ENCODE measurements at places on chromosomes 2 and 18.
A peak's percentile ranks its signal among the peaks of the same experiment; 100 is the strongest.

- no peak overlapping the region for H3K27ac ChIP-seq
- peaks cover 4% of the 10 kb centered on the region for H3K4me1 ChIP-seq
- DNase-seq = no peak
- H3K4me3 ChIP-seq = no peak overlapping the region
- peaks cover 40% of the 10 kb centered on the region for H3K36me3 ChIP-seq
These were observed 73.4 kb downstream of the SLC66A3 start for GRCh38 chr2:11228692-11229091.

DNA sequence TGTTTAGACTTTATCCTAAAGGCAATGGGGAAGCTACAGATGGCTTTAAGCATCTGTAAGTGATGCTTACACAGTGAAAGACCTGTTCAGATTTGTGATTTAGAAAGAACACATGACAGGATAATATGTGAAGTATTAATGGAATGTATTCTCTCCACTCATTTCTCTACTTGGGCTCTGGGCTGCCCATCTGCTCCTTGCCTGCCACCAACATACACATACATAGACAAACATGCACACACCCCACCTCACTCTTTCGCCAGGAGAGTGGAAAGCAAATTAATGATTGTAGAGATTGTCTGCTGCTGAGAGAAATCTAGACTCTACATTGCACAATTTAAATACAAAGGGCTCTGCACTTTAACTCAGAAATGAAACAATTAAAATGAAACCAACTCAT lies 61.0 kb upstream of the NFE2L2 start:
- no peaks in the 10 kb centered on the region for H3K36me3 ChIP-seq
- no peak for DNase-seq
- no peak overlapping the region for H3K4me3 ChIP-seq
- no peak overlapping the region for H3K27ac ChIP-seq
- no peaks in the 10 kb centered on the region for H3K4me1 ChIP-seq
- H3K27me3 ChIP-seq = no peaks in the 10 kb centered on the region

GRCh38 chr2:60840880-60841279 lies 40.5 kb upstream of the REL start:
- no peak overlapping the region for H3K4me3 ChIP-seq
- DNase-seq = peak; percentile 81
- H3K27me3 ChIP-seq = no peaks in the 10 kb centered on the region
- H3K4me1 ChIP-seq = peaks cover 39% of the 10 kb centered on the region

DNA sequence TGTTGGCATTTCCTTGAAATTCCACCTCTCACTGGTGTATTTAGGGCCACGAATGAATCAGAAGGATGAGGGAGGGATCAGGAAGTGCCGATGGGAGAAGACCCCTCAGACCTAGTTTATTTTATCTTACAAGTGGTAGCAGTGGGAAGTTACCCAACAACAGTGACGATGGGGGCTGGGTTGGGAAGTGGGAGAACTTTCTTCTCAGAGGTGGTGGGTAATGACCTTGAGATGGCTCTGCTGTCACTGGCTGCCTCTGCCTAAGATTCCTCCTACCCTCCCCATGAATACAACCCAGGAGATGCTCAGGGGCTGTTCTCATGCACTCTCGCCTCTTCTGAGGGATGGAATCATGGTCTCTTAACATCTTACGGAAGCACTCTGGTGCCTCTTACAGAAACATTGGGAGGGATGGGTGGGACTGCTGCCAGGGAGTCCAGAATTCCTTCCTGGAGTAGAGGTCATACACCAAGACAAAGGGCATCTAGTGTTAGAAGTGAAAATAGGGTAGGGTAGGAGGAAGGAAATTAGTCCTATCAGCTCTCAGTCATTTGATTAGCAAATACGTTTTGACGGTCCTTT lies 58.5 kb upstream of the TXNDC2 start:
- no peaks in the 10 kb centered on the region for H3K27me3 ChIP-seq
- H3K4me3 ChIP-seq = no peak overlapping the region
- peaks cover 15% of the 10 kb centered on the region for H3K4me1 ChIP-seq
- no peaks in the 10 kb centered on the region for H3K36me3 ChIP-seq
- peak overlapping the region; percentile 97 for H3K27ac ChIP-seq
- DNase-seq = no peak

DNA sequence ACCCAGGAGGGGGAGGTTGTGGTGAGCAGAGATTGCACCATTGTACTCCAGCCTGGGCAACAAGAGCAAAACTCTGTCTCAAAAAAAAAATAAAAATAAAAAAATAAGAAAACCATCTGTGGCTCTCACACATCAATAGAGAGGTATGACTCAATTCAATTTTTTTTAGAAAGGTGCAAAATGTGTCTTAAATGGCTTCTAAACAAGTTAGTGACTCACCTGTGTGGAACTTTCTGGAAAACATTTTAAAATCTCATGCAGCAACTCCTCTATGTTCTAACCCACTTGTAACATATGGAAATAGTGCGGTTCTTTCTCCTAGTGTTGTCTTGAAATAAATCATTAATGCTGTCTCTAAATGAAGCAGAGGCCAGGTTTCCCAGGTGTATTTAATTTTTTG lies 10.7 kb upstream of the SULT1C4 start:
- DNase-seq = no peak
- no peaks in the 10 kb centered on the region for H3K36me3 ChIP-seq
- H3K27ac ChIP-seq = no peak overlapping the region

All from spleen (tissue), 13 donors.